CD4-positive, alpha-beta T cell treated with Interleukin-6 for 4 hours (primary cell): ENCODE measurements at places on chromosomes 4 and X.

- DNase-seq, result no peak
Observed at GRCh38 chr4:180792541-180792940, 1450.7 kb upstream of the TENM3 start.

GRCh38 chrX:120680090-120680489, 50.2 kb upstream of the C1GALT1C1 start:
- no peak for DNase-seq

GRCh38 chr4:58093352-58093751, 983.2 kb upstream of the IGFBP7 start:
- no peak for DNase-seq

GRCh38 chrX:64885850-64886249, 90.4 kb downstream of the ZC4H2 start:
- no peak for DNase-seq

DNA sequence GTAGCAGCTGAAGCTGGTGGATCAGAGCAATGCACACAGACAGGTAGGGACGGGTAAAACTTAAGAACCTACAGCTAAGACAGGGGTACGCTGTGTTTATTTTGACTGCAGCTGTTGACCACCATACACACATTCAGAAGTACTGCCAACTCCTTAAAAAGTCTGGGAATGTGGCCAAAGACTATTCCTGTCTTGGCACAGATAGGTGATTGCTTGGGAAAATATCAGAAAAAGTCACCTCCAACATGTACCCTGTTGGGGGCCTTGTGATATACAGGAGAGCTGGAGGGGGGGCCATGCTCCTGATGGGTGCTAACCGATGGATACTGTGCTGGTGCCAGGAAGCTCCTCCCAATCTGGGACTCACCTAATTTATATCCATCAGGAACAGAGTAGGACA, 121.2 kb downstream of the VCX2 start:
- no peak for DNase-seq

- no peak for DNase-seq
Observed at GRCh38 chr4:74754218-74754617, 40.1 kb downstream of the BTC start.
